Sigmoid colon (tissue), 7 donors: ENCODE measurements at places on chromosomes 3 and 15. TPM values are rescaled to one million over a fixed set of nuclear protein-coding genes. Genes with fewer than 3 reads are reported as not detected.
A peak's percentile ranks its signal among the peaks of the same experiment; 100 is the strongest.

- DNase-seq, result no peak
- H3K27ac ChIP-seq, result no peak overlapping the region
- no peak overlapping the region for H3K4me3 ChIP-seq
- H3K4me1 ChIP-seq, result no peaks in the 10 kb centered on the region
Observed at GRCh38 chr3:85068911-85069310, 110.1 kb downstream of the CADM2 start.

GRCh38 chr3:160052385-160053047, 63.9 kb downstream of the IL12A start:
- H3K4me1 ChIP-seq, result no peaks in the 10 kb centered on the region
- no peak for DNase-seq
- peak overlapping the region; percentile 36 for H3K4me3 ChIP-seq
- no peaks in the 10 kb centered on the region for H3K36me3 ChIP-seq

GRCh38 chr3:128091586-128091985, 32.0 kb downstream of the RUVBL1 start:
- H3K4me1 ChIP-seq, result no peaks in the 10 kb centered on the region
- DNase-seq, result no peak
- H3K27me3 ChIP-seq, result no peaks in the 10 kb centered on the region
- H3K36me3 ChIP-seq, result no peaks in the 10 kb centered on the region
- H3K27ac ChIP-seq, result no peak overlapping the region

GRCh38 chr3:122074621-122075265, 19.6 kb downstream of the CD86 start:
- H3K27ac ChIP-seq, result no peak overlapping the region
- no peak overlapping the region for H3K4me3 ChIP-seq
- H3K4me1 ChIP-seq, result no peaks in the 10 kb centered on the region
- H3K27me3 ChIP-seq, result no peaks in the 10 kb centered on the region
- no peaks in the 10 kb centered on the region for H3K36me3 ChIP-seq
- DNase-seq, result peak; percentile 70

- no peak for DNase-seq
- H3K27me3 ChIP-seq, result no peaks in the 10 kb centered on the region
- peak overlapping the region; percentile 78 for H3K27ac ChIP-seq
- peaks cover 42% of the 10 kb centered on the region for H3K4me1 ChIP-seq
Observed at GRCh38 chr15:36887214-36887961, 213.0 kb downstream of the MEIS2 start.

GRCh38 chr3:106673926-106674569, 703.2 kb upstream of the CCDC54 start:
- no peaks in the 10 kb centered on the region for H3K27me3 ChIP-seq
- H3K4me1 ChIP-seq, result no peaks in the 10 kb centered on the region
- H3K36me3 ChIP-seq, result no peaks in the 10 kb centered on the region
- DNase-seq, result no peak
- H3K4me3 ChIP-seq, result no peak overlapping the region
- no peak overlapping the region for H3K27ac ChIP-seq

- no peak overlapping the region for H3K4me3 ChIP-seq
- H3K4me1 ChIP-seq, result peaks cover 22% of the 10 kb centered on the region
- DNase-seq, result no peak
- H3K36me3 ChIP-seq, result peaks cover 20% of the 10 kb centered on the region
- no peaks in the 10 kb centered on the region for H3K27me3 ChIP-seq
Observed at GRCh38 chr15:74667975-74668374, 27.8 kb downstream of the EDC3 start.

The MINAR1 gene
- total RNA-seq, result 0.14 TPM

The DNAH12 gene
- not detected for total RNA-seq

The ZDHHC23 gene
- 1.4 TPM for total RNA-seq
